ENCODE measurements at places on chromosomes 16 and 17. TPM values are rescaled to one million over a fixed set of nuclear protein-coding genes. Genes with fewer than 3 reads are reported as not detected.
A peak's percentile ranks its signal among the peaks of the same experiment; 100 is the strongest.

- DNase-seq, result peak; percentile 87
- H3K4me1 ChIP-seq, result 0 out of 2 replicates have a peak, but pooled peaks cover 9% of the 10 kb centered on the region
- no peaks in the 10 kb centered on the region for H3K27me3 ChIP-seq
- no peak overlapping the region for H3K27ac ChIP-seq
- no peaks in the 10 kb centered on the region for H3K36me3 ChIP-seq
Observed at GRCh38 chr17:1122533-1123392, 57.0 kb downstream of the ABR start.

Gene CTRB1
- total RNA-seq, result not detected

GRCh38 chr16:66948837-66949225 lies 12.2 kb upstream of the CES3 start:
- no peak overlapping the region for H3K27ac ChIP-seq
- no peaks in the 10 kb centered on the region for H3K36me3 ChIP-seq
- peak overlapping the region; percentile 60 for H3K4me3 ChIP-seq
- peak; percentile 33 for DNase-seq
- H3K4me1 ChIP-seq, result peaks cover 3% of the 10 kb centered on the region

Gene TBX6
- total RNA-seq, result 2.3 TPM

GRCh38 chr16:11538880-11539279 lies 47.8 kb downstream of the LITAF start:
- H3K4me1 ChIP-seq, result no peaks in the 10 kb centered on the region
- H3K36me3 ChIP-seq, result no peaks in the 10 kb centered on the region
- no peaks in the 10 kb centered on the region for H3K27me3 ChIP-seq
- DNase-seq, result no peak
- H3K4me3 ChIP-seq, result no peak overlapping the region

Gene DPEP3
- total RNA-seq, result 18.4 TPM

GRCh38 chr17:48994549-48995303 lies 2.5 kb upstream of the IGF2BP1 start:
- no peaks in the 10 kb centered on the region for H3K27me3 ChIP-seq
- H3K4me1 ChIP-seq, result peaks cover 45% of the 10 kb centered on the region
- H3K36me3 ChIP-seq, result no peaks in the 10 kb centered on the region
- peak overlapping the region; percentile 99 for H3K27ac ChIP-seq
- H3K4me3 ChIP-seq, result peak overlapping the region; percentile 78

DNA sequence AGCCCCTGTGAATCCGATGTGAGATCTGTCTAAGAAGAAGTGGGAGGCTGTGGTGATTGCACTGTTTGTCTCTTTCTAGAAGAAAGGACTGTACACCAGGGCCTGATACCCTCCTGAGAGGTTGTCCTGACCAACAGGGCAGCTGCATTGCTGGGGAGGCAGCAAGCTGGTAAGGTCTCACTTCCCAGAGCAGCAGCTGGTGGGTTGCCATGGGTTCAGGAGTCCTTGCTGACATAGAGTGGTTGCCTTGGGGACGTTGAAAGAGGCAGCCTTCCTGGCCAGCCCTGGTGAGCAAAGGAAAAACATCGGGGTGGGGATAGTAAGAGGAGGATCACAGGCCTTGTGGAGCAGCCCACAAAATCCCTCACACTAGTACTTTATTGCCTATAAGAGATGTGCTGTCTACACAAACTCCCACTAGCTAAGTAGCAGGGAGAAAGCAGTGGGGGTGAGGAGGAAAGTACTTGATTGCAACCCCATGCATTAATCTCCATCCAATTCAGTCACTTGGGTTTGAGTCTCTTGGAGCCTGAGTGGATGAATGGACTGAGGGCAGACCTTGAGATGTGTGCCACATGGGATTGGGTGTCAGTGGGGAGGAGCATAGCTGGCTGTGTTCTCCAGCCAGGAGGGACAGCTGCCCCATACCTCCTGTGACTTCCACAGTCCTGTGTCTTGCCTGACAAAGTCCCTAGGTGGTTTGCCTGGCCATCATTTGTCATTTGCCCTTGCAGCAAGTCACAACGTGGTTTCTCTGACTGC lies 143.8 kb upstream of the RPL38 start:
- H3K27me3 ChIP-seq, result no peaks in the 10 kb centered on the region
- H3K4me1 ChIP-seq, result no peaks in the 10 kb centered on the region
- H3K4me3 ChIP-seq, result no peak overlapping the region
- no peak overlapping the region for H3K27ac ChIP-seq

GRCh38 chr16:65054457-65054856 lies 67.4 kb downstream of the CDH11 start:
- no peak overlapping the region for H3K4me3 ChIP-seq
- H3K4me1 ChIP-seq, result no peaks in the 10 kb centered on the region
- no peak overlapping the region for H3K27ac ChIP-seq
- no peaks in the 10 kb centered on the region for H3K36me3 ChIP-seq

GRCh38 chr17:40467281-40467867 lies 24.1 kb downstream of the IGFBP4 start:
- no peaks in the 10 kb centered on the region for H3K27me3 ChIP-seq
- no peaks in the 10 kb centered on the region for H3K36me3 ChIP-seq
- DNase-seq, result no peak
- peaks cover 30% of the 10 kb centered on the region for H3K4me1 ChIP-seq
- no peak overlapping the region for H3K4me3 ChIP-seq

- H3K4me3 ChIP-seq, result no peak overlapping the region
- no peaks in the 10 kb centered on the region for H3K27me3 ChIP-seq
- no peaks in the 10 kb centered on the region for H3K36me3 ChIP-seq
- no peak for DNase-seq
Observed at GRCh38 chr16:57955572-57956188, 15.2 kb downstream of the CNGB1 start.

DNA sequence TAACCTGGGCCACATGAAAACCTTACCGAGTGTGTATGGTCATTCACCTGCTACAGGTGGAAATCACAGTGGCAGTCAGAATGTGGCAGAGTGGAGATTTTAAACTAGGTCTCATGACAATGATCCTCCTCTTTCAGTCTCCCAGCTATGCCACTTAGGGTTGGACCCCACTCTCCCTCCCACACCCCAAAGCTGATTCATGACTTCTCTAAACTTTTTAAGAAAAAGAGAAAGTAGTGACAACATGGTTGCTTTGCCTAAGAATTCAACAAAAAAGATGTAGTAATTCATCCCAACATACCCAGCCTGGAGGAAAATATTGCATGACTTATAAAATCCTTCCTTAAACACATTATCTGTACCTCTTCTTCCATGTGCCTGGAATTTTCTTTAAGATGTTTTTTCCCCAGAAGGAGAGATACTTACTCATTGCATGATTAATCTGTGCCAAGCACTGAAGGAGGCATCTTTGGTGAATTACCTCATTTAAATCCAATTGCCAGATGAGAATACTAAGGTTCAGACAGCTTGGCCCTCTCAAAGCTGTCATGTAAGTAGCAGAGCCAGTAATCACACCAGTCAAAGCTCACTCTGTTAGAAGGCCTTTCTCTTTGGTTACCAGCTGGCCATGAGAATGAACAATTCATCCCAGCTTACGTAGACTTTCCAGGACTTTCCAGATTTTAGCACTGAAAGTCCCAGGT lies 119.9 kb downstream of the COPRS start:
- no peak overlapping the region for H3K27ac ChIP-seq
- no peaks in the 10 kb centered on the region for H3K27me3 ChIP-seq
- H3K4me3 ChIP-seq, result no peak overlapping the region

DNA sequence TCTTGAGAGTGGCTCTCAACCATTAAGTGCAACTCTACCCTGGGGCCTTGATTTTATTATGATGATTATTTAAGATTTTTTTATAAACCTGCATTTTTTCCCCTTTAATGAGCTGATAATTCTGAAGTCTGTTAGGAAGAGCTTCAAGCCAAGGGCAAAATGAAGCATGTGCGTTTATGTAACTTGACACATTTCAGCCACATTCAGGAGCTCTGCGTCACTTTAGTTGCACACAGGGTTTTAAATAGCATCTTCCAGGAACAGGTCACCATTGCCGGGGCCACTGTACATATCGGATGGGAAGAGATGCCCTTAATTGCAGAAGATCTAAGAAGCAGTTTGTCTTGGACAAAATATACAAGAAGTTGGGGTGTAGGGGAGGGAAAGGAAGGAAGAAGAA lies 89.6 kb downstream of the BMERB1 start:
- no peak overlapping the region for H3K4me3 ChIP-seq
- no peaks in the 10 kb centered on the region for H3K4me1 ChIP-seq
- no peaks in the 10 kb centered on the region for H3K36me3 ChIP-seq
- H3K27ac ChIP-seq, result no peak overlapping the region
- no peaks in the 10 kb centered on the region for H3K27me3 ChIP-seq

GRCh38 chr16:5415123-5415522 lies 317.5 kb upstream of the EEF2KMT start:
- H3K36me3 ChIP-seq, result no peaks in the 10 kb centered on the region
- no peak overlapping the region for H3K4me3 ChIP-seq
- H3K4me1 ChIP-seq, result no peaks in the 10 kb centered on the region
- no peak overlapping the region for H3K27ac ChIP-seq
- no peaks in the 10 kb centered on the region for H3K27me3 ChIP-seq

GRCh38 chr17:82980632-82981031 lies 98.8 kb upstream of the METRNL start:
- no peak overlapping the region for H3K4me3 ChIP-seq
- no peaks in the 10 kb centered on the region for H3K27me3 ChIP-seq
- DNase-seq, result no peak
- no peaks in the 10 kb centered on the region for H3K36me3 ChIP-seq
- H3K27ac ChIP-seq, result no peak overlapping the region

GRCh38 chr17:60079401-60080243 lies 901 bp upstream of the HEATR6 start:
- no peak for DNase-seq
- H3K36me3 ChIP-seq, result no peaks in the 10 kb centered on the region
- no peak overlapping the region for H3K27ac ChIP-seq
- H3K4me3 ChIP-seq, result peak overlapping the region; percentile 93

DNA sequence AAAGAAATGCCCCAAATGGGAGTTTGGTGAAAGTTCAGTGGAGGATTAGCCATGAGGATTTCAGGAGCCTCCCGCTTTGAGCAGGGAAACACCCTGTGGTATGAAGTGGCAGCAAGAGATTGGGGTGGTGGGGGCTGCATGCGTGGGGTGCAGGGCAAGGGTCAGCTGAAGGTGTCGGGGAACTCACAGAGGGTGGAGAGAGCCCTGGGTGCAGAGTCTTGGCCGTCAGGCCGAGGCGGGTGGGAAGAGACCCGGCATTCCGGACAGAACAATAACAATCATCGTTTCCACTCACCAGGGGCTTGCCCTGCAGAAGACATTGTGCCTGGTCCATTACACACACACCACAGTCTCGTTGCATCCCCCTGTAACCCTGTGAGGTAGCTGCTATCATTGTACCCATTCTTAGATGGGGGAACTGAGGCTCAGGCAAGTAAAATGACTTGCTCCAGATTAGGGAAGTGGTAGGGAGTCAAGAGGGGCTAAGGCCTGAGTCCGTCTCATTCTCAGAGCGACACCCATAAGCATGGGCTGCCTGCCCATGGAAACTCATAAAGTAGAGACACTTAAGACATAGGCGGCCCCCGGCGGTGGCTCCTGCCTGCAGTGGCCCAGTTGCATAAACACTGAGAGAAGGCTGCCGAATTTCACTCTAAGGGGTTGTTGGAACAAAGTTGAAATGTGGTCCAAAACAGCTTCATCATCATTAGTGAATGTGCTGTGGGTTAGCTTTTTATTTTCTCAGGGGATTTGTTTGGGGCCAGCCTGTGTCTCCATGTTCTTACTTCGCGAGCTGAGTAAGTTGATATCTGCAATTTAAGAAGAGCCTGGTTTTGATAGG lies 93.3 kb downstream of the CMIP start:
- H3K27me3 ChIP-seq, result no peaks in the 10 kb centered on the region
- no peak for DNase-seq
- H3K4me3 ChIP-seq, result no peak overlapping the region
- H3K4me1 ChIP-seq, result peaks cover 18% of the 10 kb centered on the region

DNA sequence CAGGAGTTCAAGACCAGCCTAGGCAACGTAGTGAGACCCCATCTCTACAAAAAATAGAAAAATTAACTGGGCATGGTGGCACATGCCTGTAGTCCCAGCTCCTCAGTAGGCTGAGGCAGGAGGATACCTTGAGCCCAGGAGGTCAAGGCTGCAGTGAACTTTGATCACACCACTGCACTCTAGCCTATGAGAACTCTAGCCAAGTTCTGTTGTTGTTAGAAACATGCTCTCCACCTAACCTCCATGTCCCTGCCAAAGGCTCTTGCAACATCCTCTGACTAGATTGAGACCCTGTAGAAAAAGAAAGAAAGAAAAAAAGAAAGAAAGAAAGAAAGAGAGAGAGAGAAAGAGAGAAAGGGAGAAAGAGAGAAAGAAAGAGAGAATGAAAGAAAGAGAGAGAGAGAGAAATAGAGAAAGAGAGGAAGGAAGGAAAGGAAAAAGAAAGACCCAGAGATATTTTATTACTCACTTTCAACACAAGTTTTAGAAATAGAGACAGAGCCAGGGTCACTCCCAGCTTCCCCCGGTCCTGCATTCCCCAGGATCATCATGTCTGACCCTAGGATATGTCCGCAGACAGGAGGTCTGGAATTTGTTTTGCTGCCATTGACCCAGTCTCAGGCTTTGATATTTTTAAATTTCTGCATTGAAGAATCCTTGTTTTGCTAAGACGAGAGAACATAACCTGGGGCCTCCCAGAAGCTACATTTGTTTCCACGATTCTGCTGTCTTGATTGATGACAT lies 376.5 kb upstream of the CDH5 start:
- H3K4me1 ChIP-seq, result no peaks in the 10 kb centered on the region
- H3K36me3 ChIP-seq, result no peaks in the 10 kb centered on the region
- no peak overlapping the region for H3K4me3 ChIP-seq
- no peak overlapping the region for H3K27ac ChIP-seq

- no peak for DNase-seq
- H3K27ac ChIP-seq, result no peak overlapping the region
- H3K36me3 ChIP-seq, result no peaks in the 10 kb centered on the region
Observed at GRCh38 chr16:7361416-7362129, 28.9 kb downstream of the RBFOX1 start.

- H3K27ac ChIP-seq, result no peak overlapping the region
- H3K27me3 ChIP-seq, result peaks cover 23% of the 10 kb centered on the region
- H3K36me3 ChIP-seq, result no peaks in the 10 kb centered on the region
- peak overlapping the region; percentile 77 for H3K4me3 ChIP-seq
- peaks cover 7% of the 10 kb centered on the region for H3K4me1 ChIP-seq
- peak; percentile 81 for DNase-seq
Observed at GRCh38 chr16:89700649-89701424, 668 bp downstream of the SPATA2L start.

DNA sequence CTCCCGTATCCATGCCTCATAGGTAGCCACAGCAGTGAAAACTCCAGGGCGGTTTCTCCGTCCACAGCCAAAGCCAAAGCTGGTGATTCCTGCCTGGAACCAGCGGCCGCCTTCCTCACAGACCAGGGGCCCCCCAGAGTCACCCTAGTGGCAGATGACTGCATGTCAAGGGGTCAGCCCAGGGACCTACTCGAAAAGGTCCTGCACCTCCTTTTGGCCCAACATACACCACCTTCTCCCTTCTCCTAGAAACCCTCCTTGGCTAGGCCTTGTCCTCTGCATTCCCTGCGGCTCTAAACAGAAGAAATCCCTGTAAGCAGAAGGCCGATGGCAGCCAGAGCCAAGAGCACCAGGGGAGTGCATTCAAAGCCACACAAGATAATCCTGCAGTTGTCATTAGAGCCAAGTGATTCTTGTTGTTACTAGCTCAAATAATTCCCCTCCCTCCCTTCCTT lies 6.1 kb downstream of the PRSS36 start:
- peaks cover 45% of the 10 kb centered on the region for H3K27me3 ChIP-seq
- no peak overlapping the region for H3K27ac ChIP-seq
- H3K4me1 ChIP-seq, result peaks cover 21% of the 10 kb centered on the region
- no peaks in the 10 kb centered on the region for H3K36me3 ChIP-seq
- peak; percentile 56 for DNase-seq
